ENCODE measurements at places on chromosomes 16 and 17.

DNA sequence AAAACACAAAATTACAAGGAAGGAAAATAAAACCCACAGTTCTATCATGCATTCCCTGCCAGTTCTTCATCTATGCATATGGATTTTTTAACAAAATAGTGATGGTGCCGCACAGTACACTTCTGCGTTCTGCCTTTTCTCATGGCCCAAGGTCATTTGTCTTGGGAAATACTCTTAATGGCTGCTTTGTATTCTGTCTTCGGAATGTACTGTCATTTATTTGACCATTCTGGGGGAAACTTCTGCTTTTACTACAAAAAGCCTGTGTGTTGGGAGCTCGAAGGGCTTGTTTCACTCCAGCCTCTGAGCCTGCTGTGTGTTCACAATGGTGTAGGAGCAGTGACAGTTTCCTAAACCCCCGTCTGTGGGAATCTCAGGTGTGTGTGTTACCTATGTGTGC, 82.8 kb upstream of the SEC14L1 start:
- no peak for DNase-seq

GRCh38 chr17:82754297-82755208, 2.7 kb downstream of the TBCD start:
- no peak for DNase-seq

DNA sequence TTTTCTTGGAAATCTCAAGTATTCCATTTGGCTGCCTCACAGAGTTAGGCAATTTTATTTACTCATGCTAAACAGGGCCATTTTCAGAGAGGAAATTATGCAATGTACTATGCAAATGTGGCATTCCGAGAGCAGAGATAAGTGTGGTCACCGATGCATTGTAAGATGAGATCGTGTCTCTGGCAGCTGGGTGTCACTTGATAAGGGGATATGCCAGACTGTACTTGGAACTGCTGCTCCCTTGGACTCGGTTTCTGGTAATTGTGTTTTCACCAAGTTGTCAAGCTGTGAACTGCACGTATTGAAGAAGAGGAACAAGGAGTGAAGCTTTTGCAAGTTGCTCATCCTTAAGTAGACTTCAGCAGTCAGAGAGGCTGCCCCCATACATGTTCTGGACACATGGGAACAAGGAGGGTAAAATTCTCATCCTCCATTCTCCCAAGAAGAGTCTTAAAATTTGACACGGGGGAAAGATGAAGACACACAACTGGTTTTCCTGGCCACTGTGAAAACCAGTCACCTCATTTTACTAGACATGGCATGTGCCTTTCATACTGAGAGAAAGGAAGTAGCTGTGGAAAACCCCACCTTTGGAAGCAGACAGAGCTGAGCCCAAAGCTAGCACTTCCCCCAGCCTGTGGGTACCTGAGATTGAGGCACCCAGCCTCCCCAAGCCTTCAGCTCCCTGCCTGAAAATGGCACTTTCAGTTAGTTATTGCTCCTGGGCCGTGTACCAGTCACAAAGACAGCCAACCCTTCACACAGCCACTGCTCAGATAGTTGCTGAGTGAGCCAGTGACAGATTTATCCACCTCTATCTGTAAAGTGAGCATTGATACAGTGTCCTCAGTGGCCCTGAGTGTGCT, 150.7 kb downstream of the SOCS1 start:
- DNase-seq, result no peak

DNA sequence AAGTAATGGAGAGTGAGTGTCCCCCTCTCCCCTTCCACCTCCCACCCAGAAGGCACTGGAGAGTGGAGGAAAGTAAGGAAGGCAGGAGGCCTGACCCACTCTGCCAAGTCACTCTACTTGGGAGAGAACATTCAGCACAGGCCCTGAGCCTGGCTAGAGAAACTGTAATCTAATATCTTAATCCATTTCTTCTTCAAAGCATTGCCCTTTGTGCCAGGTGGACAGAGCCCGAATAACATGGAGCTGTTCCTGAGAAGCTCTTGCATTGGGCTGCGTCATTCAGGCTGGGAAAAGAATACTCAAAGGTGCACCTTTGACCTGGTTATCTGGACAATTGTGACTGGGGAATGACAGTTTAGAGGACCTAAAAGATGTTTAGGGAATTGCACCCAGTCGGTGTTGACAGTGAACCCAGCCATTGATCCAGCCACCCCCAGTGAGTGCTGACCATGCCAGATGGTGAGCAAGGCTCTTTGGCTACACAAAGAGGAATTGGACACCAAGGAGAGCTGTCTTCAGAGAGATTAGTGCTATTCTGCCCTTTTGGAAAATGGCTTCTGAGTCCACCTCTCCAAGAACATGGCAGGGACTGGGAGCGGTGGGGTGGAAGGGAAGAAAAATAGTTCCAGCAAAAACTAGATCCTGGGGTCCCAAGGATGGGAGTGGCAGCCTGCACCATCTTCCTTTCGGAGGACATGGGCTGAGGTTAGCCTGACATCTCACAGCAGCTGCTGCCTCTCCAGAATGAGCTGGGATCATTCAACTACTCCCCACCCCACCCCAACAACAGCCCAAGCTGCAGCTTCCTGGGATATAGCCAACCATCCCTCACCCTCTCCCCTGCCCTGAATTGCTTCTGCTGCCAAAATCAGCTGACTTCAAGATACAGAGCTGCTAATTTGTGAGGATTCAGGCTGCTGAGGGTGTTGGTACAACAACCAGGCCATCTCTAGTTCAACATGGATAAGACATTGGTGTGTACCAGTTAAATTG, 11.6 kb upstream of the NOG start:
- no peak for DNase-seq

GRCh38 chr16:8890549-8890921, 8.4 kb downstream of the LITAFD start:
- DNase-seq, result no peak

Data from effector CD8-positive, alpha-beta T cell (primary cell).